ENCODE measurements at places on chromosomes 7 and 10.

- no peak for DNase-seq
Measured at GRCh38 chr7:37633048-37633447, 50.5 kb upstream of the GPR141 start.

DNA sequence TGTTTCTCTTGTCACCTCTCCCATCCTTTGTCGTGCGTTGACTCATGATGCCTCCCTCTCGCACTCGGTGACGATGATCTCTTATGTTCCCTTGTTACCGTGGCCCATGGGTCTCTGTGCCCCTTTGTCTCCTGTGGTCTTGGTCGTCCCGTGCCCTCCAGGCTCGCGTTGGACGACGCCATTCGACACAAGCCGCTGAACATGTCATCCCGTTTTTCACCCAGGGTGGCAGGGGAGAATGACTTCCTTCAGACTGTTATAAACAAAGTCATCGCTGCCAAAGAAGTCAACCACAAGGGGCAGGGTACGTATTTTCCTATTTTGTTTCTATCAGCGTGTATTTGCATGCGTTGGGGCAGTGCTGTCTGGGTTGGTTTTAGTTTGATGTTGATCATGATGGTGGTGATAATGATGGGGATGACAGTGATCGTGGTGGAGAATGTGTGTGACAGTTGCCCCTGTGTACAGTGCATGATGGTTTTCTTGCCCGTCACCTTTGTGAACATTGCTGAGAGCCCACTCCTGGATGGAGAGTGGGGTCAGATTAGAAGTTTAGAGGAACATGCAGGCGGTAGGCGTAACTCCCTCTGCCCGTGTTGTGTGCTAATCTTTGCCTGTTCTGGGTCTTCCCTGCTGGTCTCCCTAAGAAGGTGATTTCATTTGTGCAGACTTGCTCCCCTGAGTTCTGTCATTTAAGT, 107.0 kb downstream of the DOCK1 start:
- no peak for DNase-seq

DNA sequence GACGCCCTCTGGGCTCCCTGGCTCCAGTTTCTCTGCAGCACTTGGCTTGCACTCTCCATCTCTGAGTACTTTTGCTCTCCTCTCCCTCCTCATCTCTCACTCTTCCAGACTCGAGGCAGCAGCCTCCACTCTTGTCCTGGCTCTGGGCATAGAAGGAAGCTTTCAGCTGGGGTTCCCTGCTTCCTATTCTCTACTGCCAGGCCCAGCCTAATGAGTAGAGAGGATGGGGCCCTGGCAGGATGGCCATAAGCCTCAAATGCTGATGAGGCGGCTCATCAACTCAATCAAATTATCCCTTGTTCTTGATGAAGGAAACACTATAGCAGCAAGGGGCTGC, 55.8 kb downstream of the NEURL1 start:
- no peak for DNase-seq

GRCh38 chr10:50622706-50623662, 772 bp downstream of the SGMS1 start:
- peak; percentile 65 for DNase-seq

DNA sequence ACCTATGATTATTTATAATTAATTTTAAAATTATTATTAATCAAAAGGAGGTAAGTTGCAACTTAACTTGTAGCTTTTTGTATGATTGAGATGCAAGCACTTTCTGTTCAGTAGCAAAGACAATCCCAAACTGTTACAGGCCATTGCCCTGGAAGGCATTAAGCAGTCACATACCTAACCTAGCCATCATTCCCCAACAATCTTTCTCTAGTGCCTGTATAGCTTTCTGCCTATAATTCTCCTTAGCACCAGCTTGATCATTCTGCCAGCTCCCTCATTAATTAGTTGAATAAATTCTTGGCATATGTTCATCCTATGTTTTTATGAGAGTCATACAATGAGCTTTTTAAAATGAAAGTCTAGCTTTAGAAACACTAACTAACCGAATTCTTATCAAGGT, 178.9 kb upstream of the TMEM106B start:
- no peak for DNase-seq

DNA sequence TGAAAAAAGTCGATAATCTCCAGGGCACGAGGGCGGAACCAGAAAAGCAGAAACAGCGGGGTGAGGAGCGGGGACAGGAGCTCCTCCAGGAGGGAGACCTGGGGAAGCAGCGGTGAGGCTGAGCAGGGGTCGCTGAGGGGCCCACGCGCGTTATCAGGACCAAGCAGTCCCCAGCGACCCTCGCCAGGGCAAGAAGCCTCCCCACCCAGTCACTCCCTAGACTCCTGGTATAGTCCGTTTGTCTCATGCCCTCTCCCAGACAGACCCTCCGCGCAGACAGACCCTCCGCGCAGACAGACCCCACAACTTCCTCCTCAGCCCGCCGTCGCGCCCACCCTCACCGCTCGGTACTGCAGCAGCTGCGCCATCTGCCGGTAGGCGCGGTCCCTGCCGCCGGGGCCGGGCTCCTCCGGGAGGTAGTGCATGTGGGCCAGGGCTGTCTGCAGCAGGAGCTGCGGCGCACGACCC, 6.3 kb downstream of the ATG9B start:
- peak; percentile 58 for DNase-seq

DNA sequence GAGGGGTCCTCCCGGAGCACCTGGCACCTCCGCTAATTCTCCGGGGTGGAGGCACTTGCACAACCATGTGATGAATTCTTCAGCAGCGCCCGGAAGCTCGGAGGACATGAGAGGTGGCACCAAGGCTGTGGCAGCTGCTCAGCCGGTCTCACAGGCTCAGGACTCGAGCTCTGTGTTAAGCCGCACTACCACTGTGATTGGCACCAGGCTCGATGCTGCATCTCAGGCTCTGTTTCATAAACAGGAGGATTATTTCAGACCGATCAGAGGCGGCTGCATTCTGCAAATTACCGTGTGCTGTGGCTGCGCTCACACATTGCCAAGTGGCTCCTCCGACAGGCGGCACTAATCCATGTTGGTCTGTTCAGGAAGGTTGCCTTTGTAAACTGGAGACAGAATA, 495.2 kb downstream of the DNAJB6 start:
- no peak for DNase-seq

GRCh38 chr10:110017052-110017451, 9.3 kb downstream of the ADD3 start:
- no peak for DNase-seq

- DNase-seq = no peak
Measured at GRCh38 chr10:56068040-56068439, 293.0 kb downstream of the ZWINT start.

GRCh38 chr10:409408-410040, 274.3 kb downstream of the ZMYND11 start:
- DNase-seq = no peak

GRCh38 chr10:104924101-104924795, 283.2 kb downstream of the SORCS3 start:
- no peak for DNase-seq

DNA sequence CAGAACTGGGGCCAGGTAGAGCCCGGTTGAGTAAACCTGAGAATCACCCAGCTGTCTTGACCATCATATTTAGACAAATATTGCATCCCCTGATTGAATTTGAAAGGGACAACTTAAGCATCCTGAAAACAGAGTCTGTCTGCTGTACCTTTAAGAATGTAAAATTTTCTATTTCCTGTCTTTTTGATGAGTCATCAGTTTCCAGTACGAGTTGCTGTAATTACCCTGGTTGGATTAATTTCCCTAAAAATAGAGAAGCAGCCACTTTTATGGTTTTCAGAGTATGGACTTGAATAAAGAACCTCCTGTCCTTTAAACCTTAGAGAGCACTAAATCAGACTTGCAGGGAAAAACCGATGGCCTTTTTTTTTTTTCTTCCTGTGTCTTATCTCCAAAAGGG, 164.6 kb upstream of the SH2B2 start:
- DNase-seq = peak; percentile 46

DNA sequence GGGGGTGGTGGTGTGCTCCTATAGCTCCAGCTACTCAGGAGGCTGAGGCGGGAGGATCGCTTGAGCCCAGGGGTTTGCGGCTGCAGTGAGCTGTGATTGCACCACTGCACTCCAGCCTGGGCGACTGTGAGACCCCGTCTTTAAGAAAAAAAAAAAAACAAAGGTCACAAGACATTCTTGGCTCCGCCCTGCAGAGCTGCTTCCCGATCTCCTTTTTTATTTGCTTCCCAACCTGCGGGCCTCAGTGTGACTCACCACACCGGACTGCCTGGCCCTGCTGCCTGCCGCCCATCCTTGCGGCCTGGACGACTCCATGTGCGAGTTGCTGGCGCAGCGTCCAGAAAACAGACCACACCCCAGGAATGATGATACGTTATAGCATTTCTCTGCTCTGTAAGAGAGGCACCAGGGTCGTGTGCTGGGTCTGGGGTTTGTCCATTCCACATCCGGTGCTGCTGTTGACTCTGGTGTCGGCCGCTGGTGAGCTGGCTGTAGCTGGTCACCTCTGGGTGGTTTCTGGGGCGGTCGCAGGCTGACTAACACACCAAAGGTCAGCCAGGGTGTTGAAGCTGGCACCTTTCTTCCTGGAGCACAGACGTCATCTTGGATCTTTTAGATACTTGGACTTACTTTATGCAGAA, 123.6 kb downstream of the TCF7L2 start:
- peak; percentile 92 for DNase-seq

GRCh38 chr10:7518693-7519092, 107.9 kb upstream of the SFMBT2 start:
- no peak for DNase-seq

DNA sequence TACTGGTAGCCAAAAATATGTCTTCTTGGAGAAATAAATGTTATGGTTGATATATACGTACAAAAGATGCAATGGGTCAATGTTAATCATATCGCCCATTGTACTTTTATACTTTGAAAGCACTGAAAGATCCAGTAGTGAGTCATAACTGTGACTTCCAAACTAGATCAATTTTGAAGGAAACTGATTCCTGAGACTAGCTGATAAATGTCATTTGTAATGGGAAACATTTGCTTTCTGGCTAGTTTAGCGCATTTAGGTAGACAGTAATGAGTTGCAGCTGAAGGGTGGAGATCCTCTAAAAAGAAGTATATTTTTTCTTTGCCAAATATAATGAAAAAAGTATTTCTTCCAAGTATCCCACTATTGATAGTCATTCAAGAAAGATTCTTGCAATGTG, 53.5 kb upstream of the ARHGAP21 start:
- DNase-seq = no peak

GRCh38 chr7:93145354-93145753, 2.8 kb downstream of the SAMD9L start:
- no peak for DNase-seq

DNA sequence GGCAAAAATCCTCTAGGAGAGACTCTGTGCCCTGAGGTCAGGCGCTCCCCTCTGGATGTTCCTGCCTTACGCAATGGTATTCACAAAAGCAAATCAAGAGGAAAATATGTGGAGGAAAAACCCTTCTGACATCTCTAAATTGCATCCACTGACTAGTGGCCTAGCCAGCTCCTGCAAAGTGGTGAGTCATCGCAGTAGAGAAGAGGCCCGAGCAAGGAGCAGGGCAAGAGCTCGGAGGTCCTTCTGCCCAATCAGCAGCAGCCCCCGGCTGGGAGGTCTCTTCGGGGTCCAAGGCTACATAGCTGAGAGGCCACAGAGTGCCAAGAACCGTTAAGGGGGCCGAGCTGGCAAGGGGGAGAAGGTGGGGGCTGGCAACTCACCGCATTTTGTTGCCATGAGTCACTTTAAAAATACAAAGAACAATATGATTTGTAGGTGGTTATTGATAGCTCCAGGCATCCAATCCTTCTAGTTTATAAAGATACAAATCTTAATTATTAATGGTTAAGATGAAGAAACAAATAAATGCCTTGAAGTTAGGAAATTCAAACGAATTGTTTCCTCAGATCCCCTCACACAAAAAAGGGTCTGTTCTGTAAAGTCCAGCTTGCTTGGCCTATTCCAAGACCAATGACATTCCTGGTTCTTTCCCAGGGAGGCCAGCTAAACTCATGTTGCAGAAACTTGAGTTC, 161.6 kb downstream of the PKD1L1 start:
- peak; percentile 98 for DNase-seq

GRCh38 chr7:123888192-123888591, 36.8 kb upstream of the SPAM1 start:
- DNase-seq = no peak

DNA sequence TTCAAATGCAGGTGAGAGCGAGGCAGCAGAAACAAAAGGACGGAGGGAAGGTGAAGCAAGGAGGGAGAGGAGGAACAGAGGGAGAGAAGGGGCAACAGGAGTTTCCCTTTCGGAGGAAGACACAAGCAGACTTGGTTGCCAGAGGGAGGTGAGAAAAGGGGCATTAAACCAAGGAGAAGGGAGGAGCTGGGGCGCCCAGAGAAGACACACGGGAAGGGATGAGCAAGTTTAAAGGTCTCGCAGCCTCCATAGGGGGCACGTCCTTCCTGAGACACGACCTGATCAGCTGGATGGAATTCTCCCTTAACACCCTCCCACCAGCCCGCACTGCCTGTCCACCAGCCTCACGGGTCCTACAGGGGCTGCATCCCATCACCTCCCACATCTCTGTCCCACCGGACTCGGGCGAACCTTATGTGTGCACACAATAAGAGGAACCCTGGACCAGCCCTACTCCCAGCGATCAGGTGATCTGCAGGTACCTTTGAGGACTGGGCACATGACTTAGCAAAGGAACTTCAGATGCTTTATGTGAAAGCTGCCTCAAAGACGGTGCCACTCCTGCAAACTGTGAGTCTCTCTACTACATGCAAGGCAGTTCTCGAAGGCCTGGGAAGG, 251.2 kb downstream of the TNS3 start:
- DNase-seq = no peak

DNA sequence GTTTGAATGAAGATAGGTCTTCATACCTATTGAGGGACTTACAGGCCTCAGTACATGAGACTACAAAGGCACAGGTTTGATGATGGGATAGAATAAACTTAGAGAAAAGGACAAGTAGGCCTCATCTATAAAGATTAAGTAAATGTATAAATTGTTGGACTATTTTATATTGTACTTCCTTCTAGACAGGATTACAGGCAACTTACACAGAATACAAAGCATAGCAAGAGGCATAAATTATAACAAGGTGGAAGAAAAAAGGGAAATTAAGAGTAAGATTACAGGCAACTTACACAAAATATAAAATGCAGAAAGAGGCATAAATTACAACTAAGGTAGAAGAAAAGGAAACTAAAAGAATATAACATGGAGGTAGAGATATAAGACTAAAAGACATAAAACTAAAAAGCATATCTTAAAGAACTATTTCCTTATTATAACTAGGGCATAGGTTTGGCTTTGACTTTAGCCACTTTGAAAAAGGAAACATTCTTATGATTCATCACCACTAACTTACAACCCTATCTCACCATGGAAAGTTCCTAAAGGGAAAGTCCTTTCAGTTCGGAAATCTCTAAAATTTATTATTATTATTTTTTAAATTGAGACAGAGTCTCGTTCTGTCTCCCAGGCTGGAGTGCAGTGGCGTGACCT, 153.1 kb downstream of the GALNT11 start:
- DNase-seq = peak; percentile 11

- DNase-seq = peak; percentile 98
Measured at GRCh38 chr10:92290837-92291615, at the start of the genes CPEB3 and MARCHF5. Gene CPEB3 (minus strand): TSS chr10:92291078. CDS start chr10:92240350, 50,728 bp downstream. Gene MARCHF5 (plus strand): TSS chr10:92291167. CDS start chr10:92291495, 328 bp downstream.

DNA sequence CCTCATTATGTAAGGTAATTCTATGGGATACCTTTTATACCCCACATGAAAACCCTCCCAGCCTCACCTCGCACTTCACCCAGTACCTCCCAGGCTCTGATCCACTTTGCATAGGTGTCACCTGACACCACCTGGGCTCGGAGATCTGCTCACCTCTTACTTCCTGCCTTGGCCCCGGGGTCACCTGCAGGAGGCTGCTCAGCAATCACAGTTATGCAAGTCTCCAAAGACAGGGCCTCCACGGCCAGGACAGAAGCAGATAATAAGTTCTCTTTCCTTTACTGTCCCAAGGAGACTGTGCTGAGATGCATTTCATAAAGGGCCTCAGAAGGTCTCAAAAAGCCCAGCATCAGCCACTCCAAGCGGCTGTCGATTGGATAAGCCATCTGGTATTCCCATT, 112.4 kb upstream of the PPP2R2D start:
- no peak for DNase-seq

- no peak for DNase-seq
Measured at GRCh38 chr10:64257704-64258103, 736.5 kb downstream of the REEP3 start.
